ENCODE measurements at places on chromosomes 4 and X. TPM values are rescaled to one million over a fixed set of nuclear protein-coding genes. Genes with fewer than 3 reads are reported as not detected.

RIBC1 gene
- 1.1 TPM for total RNA-seq

GRCh38 chr4:7326693-7327340 is 107.9 kb downstream of the PSAPL1 start:
- H3K27me3 ChIP-seq = no peaks in the 10 kb centered on the region
- H3K36me3 ChIP-seq = no peaks in the 10 kb centered on the region
- no peak overlapping the region for H3K4me3 ChIP-seq
- H3K4me1 ChIP-seq = no peaks in the 10 kb centered on the region
- DNase-seq = no peak
- H3K27ac ChIP-seq = no peak overlapping the region

DNA sequence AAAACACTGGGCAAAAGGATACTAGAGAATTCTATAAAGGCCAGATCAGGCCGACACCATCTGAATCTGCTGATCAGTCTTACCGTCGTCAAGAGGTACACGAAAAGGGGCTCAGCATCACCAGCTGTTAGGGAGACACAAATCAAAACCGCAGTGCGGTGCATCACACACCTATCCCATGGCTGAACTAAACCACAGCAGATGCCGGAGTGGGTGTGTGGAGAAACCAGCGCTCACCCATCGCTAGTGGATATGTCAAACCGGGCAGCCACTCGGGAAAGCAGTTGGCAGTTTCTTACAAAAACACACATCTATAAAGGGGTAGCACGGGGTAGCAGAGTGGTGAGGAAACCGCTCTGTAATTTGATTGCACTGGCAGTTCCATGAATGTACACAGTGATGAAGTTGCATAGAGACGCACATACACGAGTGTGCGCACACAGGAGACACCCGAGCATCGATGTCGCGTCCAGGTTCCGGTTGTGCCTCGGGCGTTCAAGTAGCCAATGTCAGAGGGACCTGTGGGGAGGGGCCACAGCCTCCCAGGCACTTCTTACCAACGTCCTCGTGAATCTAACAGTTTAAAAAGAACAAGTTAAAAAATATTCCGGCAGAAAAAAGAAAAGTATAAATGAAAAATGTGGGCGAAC is 23.1 kb upstream of the CCNQ start:
- H3K27me3 ChIP-seq = peaks cover 8% of the 10 kb centered on the region
- no peak overlapping the region for H3K4me3 ChIP-seq
- no peak for DNase-seq
- no peaks in the 10 kb centered on the region for H3K4me1 ChIP-seq

P2RY8 gene
- total RNA-seq = 99.1 TPM

DNA sequence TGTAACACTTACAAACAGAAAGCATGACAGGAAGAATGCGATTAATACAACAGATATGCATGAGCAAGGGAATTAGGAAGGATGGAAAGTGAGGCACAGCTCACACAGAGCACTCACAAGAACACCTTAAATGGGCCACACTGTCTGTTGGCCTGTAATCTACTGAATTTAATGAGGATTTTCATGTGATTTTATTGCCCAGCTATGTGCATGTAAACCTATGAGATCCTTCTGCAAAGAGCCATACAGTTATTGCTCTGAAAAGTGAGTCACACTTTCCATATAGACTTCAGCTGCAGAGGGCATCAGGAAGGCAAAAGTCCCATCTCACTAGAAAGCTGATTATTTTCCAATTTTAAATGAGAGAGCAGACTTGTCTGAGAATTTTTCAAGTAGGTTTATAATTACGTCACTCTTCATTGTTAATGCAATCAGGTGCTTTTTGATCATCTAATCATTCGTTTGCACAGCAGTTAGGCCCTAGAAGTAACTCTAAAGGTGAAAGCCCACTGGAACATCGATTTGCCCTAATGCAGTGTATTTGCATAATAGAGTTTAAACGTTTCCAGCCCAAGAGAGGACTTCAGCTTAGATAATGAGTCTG is 832.7 kb upstream of the INTU start:
- H3K36me3 ChIP-seq = no peaks in the 10 kb centered on the region
- H3K27me3 ChIP-seq = no peaks in the 10 kb centered on the region
- H3K4me1 ChIP-seq = no peaks in the 10 kb centered on the region
- no peak overlapping the region for H3K27ac ChIP-seq

All from activated CD4-positive, alpha-beta T cell treated with anti-CD3 and anti-CD28 coated beads, Interleukin-2, amount 10 ng/mL, durations not matched to agents 7 days and 5 days (primary cell).